ENCODE measurements at places on chromosomes 6 and 20. TPM values are rescaled to one million over a fixed set of nuclear protein-coding genes. Genes with fewer than 3 reads are reported as not detected.

Gene GABRR1
- total RNA-seq, result not detected

Gene PLCB4
- 11.8 TPM for total RNA-seq

Gene PKHD1
- not detected for total RNA-seq

Gene ESR1
- under 0.01 TPM for total RNA-seq

Gene MRPS26
- 36.3 TPM for total RNA-seq
